ENCODE measurements at places on chromosomes 4 and X.

DNA sequence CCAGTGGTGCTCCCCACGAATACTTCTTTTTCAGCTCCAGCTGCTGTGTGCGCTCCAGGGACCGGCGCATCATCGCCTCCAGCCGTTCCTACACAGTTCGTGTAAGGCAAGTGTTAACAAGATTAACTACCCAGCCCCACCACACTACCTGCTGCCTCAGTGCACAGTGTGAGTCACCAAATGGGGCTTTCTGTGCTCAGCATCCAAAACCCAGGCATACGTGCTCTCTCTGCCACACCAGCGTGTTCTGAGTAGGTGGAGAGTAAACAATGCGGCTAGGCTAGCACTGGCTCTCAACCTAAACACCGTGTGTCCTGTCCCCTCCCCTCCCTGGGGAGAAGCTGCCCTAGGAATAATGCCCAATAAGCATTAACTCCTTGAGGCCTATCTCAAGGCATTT lies 60.0 kb downstream of the MAP7D2 start:
- DNase-seq, result no peak

GRCh38 chr4:30767147-30767845 lies 47.1 kb downstream of the PCDH7 start:
- DNase-seq, result no peak

DNA sequence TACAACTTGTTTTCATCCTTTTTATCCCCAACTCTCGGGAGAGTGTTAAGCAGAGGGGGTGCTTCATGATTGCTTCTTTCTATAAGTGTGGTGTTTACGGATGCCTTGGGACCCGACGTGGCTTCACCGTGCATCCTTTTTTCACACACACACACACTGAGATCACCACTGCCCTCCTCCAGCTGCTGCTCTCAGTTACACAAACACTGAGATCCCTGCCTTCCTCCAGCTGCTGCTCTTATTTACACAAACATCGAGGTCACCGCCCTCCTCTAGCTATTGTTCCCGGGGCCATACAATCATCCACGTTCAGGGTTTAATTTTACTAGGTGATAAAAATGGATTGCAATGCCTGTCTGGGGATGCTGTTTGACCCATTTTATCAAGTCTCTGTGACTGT lies 155.4 kb upstream of the FAM9B start:
- no peak for DNase-seq

DNA sequence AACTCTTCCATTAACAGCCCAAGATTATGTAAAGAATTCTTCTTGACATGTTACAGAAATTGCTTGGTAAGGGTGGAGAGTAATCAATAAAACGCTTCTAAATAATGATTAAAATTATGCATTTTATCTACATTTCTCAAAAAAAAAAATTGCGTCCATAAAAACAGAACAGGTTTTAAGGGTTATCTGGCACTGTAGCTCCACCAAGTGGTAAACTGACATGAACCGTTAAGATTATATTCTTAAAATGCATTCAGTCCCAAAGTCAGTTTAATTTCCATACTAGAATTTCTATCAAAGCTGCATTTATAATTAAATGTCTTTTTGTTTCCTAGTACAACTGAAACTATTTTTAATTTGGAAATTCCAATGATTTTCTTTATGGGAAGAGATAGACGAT lies 214.0 kb upstream of the UGT8 start:
- DNase-seq, result no peak

DNA sequence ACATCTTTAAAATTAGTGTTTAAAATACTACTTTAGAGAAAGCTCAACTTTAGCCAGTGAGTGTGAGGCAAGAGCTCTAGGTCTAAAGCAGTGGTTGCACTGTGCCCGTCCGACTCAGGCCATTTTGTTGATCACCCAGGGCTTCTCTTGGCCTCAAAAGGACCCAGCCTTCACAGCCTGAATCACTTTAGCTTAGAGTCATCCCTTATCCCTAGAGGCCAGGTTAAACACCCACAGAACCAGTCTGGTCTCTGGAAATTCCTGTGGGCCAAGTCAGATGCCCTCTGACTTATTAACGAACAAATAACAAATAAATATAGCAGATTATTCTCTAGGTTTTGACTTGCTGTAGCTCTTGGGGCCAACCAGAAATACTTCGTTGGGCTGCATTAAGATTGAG lies 102.3 kb downstream of the WWC2 start:
- DNase-seq, result no peak

GRCh38 chr4:126742885-126743284 lies 889.9 kb upstream of the INTU start:
- DNase-seq, result no peak

DNA sequence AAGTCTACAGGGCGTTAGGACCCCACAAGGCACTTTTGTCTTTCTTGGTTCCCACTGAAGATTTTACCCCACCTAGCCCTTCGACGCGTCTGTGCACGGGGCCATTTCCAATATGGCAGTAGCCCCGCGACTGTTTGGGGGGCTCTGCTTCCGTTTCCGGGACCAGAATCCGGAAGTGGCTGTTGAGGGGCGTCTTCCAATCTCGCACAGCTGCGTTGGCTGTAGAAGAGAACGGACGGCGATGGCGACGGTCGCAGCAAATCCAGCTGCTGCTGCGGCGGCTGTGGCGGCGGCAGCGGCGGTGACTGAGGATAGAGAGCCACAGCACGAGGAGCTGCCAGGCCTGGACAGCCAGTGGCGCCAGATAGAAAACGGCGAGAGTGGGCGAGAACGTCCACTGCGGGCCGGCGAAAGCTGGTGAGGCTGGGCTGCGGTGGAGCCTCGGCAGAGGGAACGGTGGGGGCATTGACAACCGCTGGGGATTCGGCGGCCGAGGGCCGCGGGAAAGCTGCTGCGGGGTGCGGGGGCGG lies at the start of gene USP11:
USP11 (plus strand) TSS at position 207 of the 530 bp plus-strand sequence; CDS start at position 242, 35 bp downstream.
- DNase-seq, result no peak

- DNase-seq, result no peak
Observed at GRCh38 chr4:33184657-33185290, 2464.6 kb downstream of the PCDH7 start.

- DNase-seq, result no peak
Observed at GRCh38 chr4:32987111-32987510, 2266.9 kb downstream of the PCDH7 start.

- DNase-seq, result no peak
Observed at GRCh38 chrX:51759055-51759839, 16.0 kb downstream of the GSPT2 start.

DNA sequence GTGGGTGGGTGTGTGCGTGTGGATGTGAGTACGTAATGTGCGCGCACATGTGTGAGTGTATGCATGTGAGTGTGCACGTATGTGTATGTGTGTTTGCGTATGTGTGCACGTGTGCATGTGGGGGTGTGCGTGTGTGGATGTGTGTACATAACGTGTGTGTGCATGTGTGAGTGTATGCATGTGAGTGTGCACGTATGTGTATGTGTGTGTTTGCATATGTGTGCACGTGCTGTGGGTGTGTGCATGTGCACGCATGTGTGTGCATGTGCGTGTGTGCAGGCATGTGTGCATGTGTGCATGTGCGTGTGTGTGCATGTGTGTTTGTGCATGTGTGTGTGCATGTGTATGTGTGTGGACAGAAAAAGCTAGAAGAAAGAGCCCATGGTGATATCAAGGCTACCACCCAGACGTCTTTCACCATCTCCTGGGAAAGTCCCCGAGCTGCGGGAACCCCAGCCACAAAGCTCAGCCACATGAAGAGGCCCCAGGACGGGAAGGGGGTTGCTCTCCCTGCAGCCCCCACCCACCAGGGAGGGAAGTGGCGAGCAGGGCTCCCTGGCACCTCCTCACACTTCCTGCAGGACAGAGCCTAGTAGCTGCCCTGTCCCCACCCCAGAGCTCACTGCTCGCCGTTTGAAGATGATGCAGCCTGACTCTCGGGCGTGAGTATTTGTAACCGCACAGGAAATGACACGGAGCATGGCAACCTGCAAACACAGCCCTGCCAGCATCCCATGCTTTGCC lies 108.3 kb downstream of the DCTD start:
- DNase-seq, result peak; percentile 43

DNA sequence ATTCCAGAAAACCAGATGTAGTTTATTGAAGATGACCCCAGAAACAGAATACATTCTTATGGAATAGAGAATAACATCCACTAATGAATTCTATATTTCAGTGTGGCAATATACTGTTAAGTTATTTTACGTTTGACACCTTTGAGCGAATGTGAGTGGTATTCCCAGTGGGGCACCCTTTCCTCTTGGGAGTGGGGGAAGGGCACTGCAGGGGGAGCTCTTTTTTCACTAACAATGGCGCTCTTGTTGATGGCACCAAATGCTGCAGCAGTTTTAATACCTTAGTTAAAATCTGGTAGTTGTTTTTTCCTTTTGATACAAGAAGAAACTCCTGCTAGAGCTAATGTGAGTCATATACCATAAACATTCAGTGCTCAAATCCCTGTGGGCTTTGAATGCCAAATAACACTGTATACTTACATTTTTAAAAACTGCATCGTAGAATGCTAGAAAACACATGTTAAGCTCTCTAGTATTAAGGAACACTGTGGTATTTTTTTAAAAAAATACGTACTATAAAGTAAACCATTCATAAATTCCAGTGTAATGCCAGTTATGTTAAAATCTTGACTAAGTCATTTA lies 178.5 kb downstream of the DCHS2 start:
- DNase-seq, result no peak

DNA sequence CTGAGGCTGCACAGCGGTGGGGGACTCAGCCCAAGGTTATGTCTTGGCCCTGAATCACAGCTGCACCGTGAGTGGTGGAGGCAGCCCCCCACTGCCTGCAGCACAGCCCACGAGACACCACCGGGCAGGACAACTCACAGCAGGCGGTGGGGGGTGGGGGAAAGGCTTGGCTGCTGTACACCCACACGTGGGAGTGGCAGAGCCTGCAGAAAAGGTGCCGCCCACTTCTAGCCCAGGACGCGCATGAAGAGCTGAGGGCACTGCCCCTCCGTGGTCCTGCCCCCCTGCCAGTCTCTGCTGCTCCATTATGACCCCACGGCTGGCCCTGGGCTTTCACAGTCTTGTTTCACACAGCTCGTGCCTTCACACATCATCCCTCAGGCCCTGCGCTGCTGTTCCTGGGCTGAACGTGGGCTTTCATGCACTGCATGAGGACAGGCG lies 40.8 kb downstream of the FGFRL1 start:
- no peak for DNase-seq

DNA sequence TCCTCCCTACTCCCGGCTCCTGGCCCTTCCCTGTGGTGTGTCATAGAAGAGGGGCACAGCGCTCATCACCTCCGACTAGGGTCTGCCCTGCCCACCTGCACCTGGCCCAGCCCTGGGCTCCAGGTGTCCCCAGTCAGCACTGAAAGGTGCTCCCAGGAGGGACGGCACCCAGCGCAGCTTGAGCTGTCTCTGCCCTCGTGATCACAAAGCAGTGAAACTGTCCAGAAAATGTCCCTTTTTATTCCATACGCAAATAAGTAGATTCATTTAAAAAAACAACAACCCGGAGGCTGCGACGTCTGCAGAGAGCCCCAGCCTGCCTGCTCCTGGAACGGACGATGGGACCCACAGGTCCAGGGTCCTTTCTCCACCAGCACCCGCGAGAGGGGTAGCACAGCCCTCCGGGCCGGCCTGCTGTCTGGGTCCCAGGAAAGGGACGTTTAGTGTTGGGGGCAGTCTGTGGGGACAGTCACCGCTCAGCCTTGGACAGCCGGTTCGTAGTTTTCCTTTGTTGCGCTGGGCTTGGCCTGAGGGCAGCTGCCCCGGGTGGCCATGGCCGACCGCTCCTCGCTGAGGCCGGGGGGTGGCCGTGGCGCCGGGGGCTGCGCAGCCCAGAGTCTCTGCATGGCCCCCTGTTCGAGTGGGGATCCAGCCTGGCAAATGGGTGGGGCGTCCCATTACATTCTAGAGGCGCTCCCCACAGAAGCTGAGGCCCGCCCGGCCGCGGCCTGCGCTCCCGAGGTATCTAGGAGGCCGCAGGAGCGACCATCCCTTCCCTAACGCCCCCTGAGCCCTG lies 4.6 kb downstream of the HMX1 start:
- DNase-seq, result no peak

DNA sequence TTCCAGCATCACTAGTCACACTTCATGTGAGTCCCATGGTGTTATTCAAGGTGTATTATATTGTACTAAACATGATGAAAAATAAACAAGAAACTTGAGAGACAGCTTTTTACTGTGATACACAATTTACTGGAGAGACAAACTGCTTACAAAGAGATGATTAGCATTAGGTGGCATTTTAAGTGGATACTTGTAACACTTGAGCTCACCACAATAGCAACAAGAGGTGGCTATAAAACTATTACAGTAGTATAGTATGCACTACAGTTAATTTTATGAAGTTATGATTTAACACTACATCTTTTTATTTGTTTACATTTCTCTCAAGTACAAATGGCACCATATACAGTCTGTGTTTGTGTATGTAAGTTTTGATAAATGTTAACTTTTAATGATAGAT lies 246.6 kb downstream of the PARM1 start:
- no peak for DNase-seq

- DNase-seq, result no peak
Observed at GRCh38 chrX:43267652-43268051, 388.4 kb upstream of the MAOA start.

GRCh38 chr4:6345096-6345830 lies 75.6 kb downstream of the WFS1 start:
- no peak for DNase-seq

- DNase-seq, result no peak
Observed at GRCh38 chr4:115145393-115146160, 32.2 kb upstream of the NDST4 start.

GRCh38 chrX:65697915-65698796 lies 30.7 kb downstream of the MSN start:
- peak; percentile 49 for DNase-seq

GRCh38 chr4:184937745-184938144 lies 80.5 kb upstream of the HELT start:
- no peak for DNase-seq

DNA sequence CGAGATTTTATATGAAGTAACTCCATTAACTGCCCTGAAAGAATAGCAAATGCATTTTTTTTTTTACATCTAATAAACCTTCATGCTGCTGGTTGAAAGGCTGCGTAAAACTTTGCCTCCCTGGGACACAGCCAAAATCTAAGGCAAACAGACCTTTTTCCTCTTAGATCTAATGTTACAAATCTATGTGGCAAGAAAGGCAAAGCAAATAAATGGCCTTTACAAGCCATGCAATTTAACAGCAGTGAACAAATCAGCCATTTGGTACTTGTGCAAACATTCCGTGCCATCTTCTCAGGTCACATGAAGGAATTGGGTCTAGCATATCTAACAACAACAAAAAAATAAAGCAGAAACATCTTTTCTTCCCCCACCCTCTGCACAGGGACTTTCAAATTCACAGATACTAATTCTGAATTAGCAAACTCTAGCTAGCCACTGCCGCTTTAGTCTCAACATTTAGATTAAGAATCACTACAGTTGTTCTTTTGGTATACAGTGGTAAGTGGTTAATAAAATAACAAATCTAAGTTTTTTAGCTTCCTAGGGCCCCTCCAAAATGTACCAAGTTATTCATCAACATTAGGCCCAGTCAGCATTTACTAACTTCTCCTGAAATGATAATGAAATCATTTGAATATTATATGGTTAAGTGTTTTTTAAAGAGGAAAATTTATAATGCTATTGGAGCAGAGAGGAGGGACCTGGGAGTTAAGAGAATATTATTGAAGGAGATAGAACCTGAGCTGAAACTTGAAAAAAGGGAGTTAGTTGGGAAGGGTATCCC lies 593.8 kb downstream of the SMARCA1 start:
- DNase-seq, result no peak

GRCh38 chr4:40066651-40067050 lies 10.0 kb downstream of the N4BP2 start:
- no peak for DNase-seq

GRCh38 chr4:113645771-113646441 lies 115.6 kb downstream of the CAMK2D start:
- DNase-seq, result no peak

GRCh38 chrX:64204701-64205440 lies 637 bp downstream of the AMER1 start:
- no peak for DNase-seq

Measured in effector memory CD4-positive, alpha-beta T cell (primary cell).